ENCODE measurements at places on chromosomes 1 and 21.

GRCh38 chr1:78408810-78409209, 82.0 kb upstream of the PTGFR start:
- peak; percentile 30 for DNase-seq

DNA sequence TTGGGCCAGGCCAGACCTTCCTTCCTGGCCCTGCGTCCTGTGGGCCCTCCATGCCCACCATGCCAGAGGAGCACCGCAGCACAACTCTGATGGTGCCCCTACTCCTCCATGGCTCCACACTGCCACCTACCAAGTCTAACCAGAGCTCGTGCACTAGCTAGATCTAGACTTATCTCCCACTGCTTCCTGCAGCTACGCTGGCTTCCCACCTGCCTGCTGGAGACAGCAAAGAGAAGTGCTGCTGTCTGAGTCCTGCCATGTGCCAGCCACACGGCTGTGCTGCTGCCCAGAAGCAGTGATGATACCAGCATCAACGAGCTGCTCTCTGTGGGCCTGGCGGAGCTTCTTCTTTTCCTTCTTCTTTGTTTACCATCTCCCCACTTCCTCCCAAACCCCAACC, 4.5 kb downstream of the GUCA2B start:
- no peak for DNase-seq

DNA sequence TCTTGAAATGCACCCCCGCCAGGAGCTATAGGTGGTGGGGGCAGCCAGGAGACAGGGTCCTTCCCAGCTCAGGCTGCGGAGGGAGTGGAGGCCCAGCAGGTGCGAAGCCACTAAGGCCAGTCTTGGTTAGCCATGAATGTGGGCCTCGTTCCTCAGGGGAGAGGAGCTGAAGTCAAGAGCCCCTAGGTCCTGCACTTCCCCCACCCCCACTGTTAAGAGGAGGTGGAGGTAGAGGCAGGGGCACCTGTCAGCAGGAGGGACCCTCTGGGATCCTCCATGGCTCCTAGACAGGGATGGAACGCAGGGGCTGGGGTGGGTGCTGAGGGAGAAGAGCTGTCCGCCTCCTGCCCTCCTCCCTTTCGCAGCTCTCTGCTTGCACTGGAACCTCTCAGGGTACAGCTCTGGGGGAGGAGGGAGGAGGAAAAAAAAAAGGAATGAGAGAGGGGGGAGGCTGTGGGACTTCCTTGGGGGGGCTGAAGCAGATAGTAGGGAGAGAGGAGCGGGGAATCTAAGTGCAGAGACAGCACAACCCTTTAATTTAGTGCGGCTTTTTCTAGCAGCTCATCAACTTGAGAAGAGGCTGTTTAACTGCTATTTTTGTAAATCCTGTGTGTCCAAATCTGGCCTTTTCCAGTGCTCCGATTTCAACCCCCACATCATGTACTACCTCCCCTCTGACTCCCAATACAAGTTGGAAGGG, 37.0 kb downstream of the MATN1 start:
- no peak for DNase-seq

DNA sequence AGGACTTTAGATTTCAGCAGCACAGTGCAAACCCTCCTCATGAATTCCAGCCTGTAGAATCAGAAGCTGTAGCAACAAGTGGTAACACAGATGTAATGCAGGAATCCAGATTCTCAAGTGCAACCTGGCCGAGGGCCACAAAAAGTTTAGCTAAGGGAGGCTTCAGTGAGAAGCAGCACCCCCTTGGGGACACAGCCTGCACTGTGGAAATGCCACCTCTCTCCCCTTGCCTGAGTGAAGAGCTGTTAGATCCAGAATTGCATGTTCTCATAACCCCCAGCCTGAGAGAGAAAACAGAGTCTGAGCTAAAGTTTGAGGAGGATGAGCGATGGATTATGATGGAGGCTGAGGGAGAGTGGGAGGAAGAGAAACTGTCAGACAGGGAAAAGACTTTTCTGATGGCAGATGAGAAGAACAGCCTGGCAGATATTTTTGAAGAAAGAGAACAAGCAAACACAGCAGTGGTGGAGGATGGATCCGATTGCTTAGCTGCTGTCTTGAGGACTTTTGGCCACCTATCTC, 80.5 kb upstream of the BMP8A start:
- DNase-seq, result peak; percentile 94

GRCh38 chr1:54070171-54070837, 16.9 kb downstream of the TCEANC2 start:
- peak; percentile 67 for DNase-seq
